NCI-H1105 treated with DMSO at 0.1 percent for 48 hours (cell line): ENCODE measurements at places on chromosomes 3 and 15.

DNA sequence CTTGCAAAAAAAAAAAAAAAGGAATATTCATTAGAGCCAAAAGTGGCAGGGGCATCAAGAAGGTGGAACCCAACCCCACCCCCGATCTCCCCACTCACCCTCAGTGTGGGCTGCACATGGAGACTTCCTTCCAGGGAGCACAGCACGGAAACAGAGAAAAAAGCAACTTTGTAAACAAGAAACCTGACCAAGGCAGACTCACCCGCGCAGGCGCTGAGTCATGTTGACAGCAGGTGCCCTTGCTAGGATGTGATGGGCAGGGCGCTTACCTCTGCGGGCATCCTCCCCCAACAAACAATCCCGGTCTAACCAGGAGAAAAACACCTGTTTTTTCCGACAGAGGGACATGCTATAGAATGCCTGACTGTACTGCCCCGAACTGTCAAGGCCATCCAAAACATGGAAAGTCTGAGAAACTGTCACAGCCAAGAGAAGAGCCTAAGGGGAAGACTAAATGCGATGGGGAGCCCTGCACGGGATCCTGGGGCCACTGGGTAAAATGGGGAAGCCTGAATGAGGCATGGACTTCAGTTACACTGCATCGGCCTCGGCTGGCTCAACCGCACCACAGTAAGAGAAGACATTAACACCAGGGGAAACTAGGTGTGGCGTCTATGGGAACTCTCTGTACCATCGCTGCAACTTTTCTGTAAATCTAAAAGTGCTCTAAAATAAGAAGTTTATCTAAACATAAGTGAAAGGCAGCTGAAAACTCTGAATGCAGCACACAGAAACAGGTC lies 66.7 kb upstream of the GATA2 start:
- peak; percentile 38 for DNase-seq

GRCh38 chr3:32531010-32531647 lies 28.5 kb upstream of the CMTM6 start:
- no peak for DNase-seq

GRCh38 chr3:119356646-119357045 lies 62.5 kb downstream of the ARHGAP31 start:
- no peak for DNase-seq

GRCh38 chr15:46231786-46232185 lies 597.0 kb downstream of the SQOR start:
- DNase-seq: no peak

GRCh38 chr3:194487289-194488054 lies 670 bp upstream of the ATP13A3 start:
- DNase-seq: peak; percentile 60

- no peak for DNase-seq
Observed at GRCh38 chr15:98700519-98700918, 52.2 kb downstream of the IGF1R start.

GRCh38 chr15:77012868-77013267 lies 17.9 kb downstream of the PSTPIP1 start:
- DNase-seq: no peak

DNA sequence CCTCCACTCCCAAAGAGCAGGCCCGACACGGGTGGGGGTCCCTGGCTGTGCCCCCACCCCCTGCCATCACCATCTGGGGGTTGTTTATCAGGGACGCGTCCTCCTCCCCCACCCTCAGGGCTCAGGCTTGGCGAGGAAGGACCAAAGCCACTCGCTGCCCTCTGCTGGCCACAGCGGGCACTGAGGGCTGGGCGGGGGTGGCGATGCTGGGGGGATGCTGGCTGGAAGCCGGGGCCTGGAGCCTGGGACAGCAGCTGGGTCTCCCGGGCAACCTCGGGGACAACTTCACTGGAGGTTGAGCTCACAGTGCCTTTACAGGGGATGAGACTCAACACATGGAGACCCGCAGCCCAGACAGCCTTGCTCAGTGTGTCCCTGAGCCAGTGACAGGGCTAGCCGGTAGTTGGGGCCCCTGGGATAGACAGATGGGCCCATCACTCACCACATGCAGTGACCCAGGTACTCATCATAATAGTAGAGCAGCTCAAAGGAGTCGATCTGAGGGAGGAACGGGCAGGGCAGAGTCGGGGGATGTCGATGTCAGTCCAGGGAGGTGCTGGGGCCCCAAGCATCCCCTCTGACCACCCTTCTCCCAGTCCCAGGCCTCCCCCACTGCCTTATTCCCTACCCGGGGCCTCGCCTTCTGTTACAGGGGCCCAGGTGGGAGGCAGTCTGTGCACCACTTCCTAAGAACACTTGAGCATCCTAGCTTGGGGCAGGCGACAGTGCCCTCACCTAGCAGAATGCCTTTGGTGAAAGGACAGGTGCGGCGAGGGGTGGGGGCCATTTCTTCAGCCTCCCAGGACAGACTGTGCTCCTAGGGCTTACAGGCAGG lies 5.9 kb upstream of the CALML4 start:
- peak; percentile 16 for DNase-seq

GRCh38 chr3:159840703-159841299 lies 147.8 kb upstream of the IL12A start:
- peak; percentile 50 for DNase-seq

- no peak for DNase-seq
Observed at GRCh38 chr3:61080737-61081445, 170.4 kb downstream of the FHIT start.

GRCh38 chr3:139718415-139718814 lies 40.6 kb upstream of the NMNAT3 start:
- DNase-seq: no peak

DNA sequence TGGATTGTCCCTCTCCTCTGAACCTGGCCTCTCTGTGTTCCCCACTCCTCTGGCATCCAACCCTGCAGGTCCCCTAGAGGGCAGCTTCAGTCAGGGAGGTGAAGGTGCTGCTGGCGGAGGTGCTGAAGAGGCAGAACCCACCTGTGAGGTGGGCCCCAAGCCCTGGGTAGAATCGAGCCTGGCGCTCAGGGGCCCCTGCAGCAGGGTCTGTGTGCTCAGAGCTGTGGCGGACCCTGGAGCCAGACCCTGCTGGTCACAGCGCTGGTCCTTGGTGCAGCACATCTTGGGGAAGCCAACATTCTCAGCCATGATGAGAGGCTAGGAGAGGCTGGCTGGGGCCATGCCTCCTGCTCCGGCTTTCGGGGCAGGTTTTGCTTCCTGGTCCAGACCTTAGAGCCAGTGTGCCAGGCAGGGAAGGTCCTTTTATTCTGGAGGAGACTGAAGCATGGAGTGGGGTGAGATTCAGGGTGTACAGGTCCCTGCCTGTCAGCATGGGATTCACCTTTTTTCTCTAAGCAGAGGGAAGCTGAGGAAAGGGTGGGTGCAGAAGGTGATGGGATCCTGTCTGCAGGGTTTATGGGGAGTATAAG lies 54.7 kb upstream of the TAMM41 start:
- DNase-seq: no peak

- DNase-seq: no peak
Observed at GRCh38 chr3:17356585-17356984, 385.8 kb downstream of the TBC1D5 start.
